ENCODE measurements at places on chromosomes 6 and 20. TPM values are rescaled to one million over a fixed set of nuclear protein-coding genes. Genes with fewer than 3 reads are reported as not detected.

DNA sequence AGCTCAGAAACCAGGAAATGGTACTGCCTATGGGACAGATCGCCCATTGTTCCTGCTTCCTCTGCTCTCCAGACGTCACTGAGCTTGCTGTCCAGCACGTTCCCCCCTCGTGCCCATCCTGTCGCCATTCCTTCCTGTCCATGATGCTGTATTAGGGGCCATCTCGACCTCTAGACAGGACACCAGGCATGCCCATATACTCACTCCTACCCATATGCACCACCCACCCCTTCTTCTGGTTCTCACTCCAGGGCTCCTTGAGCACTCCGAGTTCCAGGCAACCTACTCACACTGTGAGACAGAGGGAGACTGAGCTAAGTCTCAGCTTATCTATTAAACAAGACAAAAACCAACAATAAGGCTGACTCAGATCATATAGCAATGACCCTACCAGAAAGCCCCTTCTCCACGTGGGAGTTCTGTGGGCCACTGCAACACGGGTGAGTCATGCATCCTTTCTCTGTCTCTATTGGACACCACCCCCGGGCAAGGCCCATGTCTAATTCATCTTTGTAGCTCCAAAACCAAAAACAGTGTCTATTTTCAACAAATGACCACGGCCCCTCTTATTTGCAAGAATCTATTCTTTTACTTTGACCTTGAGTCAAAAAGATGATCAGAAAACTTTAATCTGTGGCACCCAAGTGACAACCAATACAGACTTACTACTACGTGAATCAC is 65.7 kb downstream of the PSMG4 start:
- no peaks in the 10 kb centered on the region for H3K27me3 ChIP-seq
- H3K36me3 ChIP-seq, result no peaks in the 10 kb centered on the region
- no peak overlapping the region for H3K4me3 ChIP-seq

- no peak for DNase-seq
- no peak overlapping the region for H3K27ac ChIP-seq
- H3K27me3 ChIP-seq, result no peaks in the 10 kb centered on the region
- no peak overlapping the region for H3K4me3 ChIP-seq
- no peaks in the 10 kb centered on the region for H3K36me3 ChIP-seq
These were observed 718.6 kb downstream of the QKI start for GRCh38 chr6:164133095-164133494.

GRCh38 chr6:41037107-41037900 is 1.7 kb downstream of the UNC5CL start:
- no peaks in the 10 kb centered on the region for H3K27me3 ChIP-seq
- no peaks in the 10 kb centered on the region for H3K36me3 ChIP-seq
- H3K4me1 ChIP-seq, result no peaks in the 10 kb centered on the region

- no peak for DNase-seq
- no peak overlapping the region for H3K27ac ChIP-seq
- H3K27me3 ChIP-seq, result no peaks in the 10 kb centered on the region
- no peak overlapping the region for H3K4me3 ChIP-seq
- no peaks in the 10 kb centered on the region for H3K4me1 ChIP-seq
These were observed 53.6 kb upstream of the BCLAF1 start for GRCh38 chr6:136343275-136343674.

The PLEKHG1 gene
- polyA plus RNA-seq, result 2.2 TPM

Data from heart left ventricle (tissue), 16 donors.